NCI-H1930 (cell line): ENCODE measurements at places on chromosomes 1 and 21.
A peak's percentile ranks its signal among the peaks of the same experiment; 100 is the strongest.

GRCh38 chr1:117067533-117068370 lies 7.6 kb downstream of the TTF2 start:
- DNase-seq, result no peak

DNA sequence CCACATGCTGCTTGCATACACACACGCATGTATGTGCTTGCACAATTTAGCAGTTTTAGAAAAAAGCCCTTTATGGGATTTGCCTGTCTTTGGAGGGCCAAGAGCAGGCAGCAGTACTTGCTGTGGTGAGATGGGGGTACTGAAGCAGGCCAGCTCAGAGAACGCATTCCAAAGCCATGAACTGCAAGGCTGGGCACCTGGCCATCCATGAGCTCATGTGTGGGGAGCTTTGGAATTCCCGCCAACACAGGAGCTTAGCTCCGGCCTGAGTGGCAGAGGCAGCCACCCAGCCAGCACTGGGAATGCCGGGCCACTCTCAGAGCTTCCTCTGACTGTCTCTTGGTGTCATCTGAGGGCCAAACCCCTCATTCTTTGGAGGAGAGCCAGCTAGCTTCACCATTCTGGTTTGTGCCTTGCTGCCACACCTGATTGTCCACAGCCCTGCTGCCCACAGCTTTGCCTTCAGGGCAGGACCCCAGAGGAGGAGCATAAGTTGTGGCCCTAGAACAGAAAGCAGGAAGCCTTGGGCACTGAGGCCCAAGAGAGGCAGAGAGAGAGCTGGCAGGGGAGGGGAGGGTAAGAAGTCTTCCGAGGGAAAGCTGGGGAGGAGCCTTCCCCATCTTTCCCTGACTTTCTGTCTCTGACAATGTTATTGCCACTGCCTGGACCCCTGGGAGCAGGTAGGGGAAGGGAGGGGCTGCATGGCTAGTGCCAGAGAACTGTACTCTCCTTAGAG lies 92.1 kb upstream of the POU3F1 start:
- DNase-seq, result no peak

- no peak for DNase-seq
Measured at GRCh38 chr1:230794431-230794830, 47.2 kb downstream of the CAPN9 start.

DNA sequence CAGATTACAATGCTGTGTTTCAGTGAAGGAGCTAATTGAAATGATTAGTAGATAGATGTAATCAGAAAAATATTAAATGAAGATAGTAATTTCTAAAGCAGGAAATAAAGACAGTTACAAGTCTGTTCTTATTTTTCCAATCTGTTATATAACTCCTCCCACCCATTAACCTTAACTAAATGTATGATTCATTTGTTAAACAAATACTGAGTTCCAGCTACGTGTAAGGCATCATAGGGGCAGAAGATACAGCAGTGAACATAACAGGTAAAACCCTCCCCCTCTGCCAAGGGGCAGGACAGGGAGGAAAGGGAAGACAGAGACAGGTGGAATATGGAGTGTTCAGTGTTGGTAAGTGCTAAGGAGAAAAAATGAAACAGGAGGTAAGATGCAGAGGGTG lies at the start of gene FAM177B:
FAM177B (plus strand) TSS at position 231 of the 400 bp plus-strand sequence. CDS start 9,344 bp downstream, outside the sequence.
- no peak for DNase-seq

GRCh38 chr1:231828182-231828920 lies 201.8 kb downstream of the DISC1 start:
- no peak for DNase-seq

DNA sequence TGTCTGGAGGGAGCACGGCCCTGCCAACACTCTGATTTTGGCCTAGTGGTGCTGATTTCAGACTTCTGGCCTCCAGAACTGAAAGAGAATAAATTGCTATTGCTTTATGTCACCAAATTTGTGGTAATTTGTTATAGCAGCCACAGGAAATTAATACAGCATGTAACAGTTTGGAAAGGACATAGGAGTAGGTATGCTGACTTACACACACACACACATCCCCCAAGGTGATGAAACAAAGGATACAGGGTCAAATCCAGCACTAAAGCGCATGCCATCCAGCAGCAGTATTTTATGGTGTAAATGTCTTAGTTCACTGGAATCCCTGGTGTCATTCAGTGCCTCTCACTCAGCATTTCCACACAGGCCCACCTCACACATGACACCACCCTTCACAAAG lies 72.2 kb upstream of the MAN1A2 start:
- DNase-seq, result no peak

DNA sequence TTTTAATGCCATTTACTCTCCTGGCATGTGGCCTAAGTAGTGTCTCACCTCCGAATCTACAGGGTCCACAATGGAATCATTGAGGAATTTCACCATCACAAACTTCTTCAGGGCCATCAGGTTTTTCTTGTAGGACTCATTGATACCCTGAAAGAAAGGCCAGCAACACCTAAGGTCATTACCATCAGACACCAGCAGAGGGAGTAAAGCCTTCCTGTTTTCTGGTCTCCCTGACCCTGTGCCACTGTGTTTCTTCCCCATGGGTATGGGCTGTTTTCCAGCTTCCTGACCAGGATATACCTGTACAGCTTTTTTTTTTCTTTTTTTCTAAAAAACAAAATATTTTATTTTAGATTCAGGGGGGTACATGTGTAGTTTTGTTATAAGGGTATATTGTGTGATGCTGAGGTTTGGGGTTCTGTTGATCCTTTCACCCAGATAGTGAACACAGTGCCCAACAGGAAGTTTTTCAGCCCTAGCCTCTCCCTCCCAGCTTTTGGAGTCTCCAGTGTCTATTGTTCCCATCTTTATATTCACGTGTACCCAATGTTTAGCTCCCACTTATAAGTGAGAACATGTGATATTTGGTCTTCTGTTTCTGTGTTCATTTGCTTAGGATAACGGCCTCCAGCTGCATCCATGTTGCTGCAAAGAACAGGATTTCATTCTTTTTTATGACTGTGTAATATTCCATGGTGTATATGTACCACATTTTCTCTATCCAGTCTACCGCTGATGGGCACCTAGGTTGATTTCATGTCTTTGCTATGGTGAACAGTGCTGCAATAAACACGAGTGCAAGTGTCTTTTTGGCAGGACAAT lies 18.3 kb downstream of the PPT1 start:
- DNase-seq, result peak; percentile 27

- no peak for DNase-seq
Measured at GRCh38 chr1:159919236-159919865, 6.0 kb downstream of the TAGLN2 start.

DNA sequence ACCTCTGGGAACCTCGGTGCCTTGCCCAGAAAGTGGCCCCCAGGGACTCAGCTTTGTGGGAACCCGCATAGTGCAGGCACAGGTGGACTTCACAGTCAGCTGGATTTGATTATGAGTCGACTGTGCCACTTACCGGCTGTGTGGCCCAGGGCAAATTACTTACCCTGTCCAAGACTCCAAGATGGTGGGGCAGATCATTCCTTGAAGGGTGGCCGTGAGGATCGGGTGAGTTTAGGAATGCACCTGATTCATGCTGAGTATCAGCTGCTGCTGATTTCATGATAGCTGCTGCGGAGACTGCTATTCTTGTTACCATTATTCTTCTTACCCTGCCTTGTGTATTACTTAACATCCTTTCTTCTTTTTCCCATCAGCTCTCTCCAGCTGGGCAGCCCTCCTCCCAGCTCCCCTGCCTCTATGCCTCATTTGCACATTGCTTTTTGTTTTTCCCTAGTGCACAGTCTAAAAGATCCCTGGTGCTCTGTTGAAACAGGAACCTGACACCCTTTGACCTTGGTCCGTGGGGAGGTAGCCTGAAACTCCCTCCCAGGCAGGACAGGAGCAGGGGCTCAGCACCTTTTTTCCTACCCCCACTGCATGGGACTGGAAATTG lies 40.5 kb upstream of the FHAD1 start:
- no peak for DNase-seq

DNA sequence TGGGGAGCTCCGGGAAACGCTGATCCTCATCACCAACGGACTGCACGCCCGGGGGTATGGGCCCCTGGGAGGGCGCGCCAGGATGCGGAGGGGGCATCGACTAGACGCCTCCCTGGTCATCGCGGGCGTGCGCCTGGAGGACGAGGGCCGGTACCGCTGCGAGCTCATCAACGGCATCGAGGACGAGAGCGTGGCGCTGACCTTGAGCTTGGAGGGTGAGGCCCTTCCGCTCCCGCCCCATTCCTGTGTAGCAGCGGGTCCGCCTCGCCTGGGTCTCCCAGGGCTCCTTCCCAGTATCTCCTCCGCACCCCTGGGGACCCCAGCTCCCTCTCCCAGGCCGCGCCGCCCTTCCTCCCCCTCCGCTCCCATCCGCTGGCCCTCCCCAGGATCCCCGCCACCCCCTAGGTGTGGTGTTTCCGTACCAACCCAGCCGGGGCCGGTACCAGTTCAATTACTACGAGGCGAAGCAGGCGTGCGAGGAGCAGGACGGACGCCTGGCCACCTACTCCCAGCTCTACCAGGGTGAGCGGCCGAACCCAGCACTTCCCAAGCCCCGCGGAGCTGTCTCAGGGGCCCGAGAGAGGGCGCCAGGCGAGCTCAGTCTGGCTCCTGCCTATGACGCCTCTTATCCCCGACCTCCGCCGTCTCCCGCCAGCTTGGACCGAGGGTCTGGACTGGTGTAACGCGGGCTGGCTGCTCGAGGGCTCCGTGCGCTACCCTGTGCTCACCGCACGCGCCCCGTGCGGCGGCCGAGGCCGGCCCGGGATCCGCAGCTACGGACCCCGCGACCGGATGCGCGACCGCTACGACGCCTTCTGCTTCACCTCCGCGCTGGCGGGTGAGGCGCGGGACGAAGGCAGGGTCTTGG lies 5.0 kb downstream of the HAPLN2 start:
- DNase-seq, result peak; percentile 86

GRCh38 chr1:183327434-183328290 lies 90.5 kb downstream of the NMNAT2 start:
- no peak for DNase-seq

DNA sequence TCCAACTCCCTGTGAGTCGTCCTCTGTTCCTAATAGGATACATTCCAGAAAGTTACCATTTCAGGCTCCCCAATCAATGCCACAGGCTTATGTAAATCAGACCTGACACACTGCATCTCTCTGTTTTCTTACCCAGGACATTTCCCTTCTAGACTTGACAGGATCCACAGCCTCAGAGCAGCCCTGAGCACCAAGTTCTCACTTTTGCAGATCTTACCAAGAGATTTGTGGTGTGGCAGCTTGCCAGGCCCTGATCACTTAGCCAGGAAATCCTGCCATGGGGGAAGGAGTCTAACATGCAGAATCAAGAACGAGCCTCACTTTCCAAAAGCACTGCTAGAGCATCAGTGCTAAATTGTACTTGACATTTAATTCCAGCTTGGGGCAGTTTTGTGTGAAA lies 202.9 kb downstream of the TBX15 start:
- no peak for DNase-seq

GRCh38 chr1:54575161-54575560 lies 27.1 kb downstream of the ACOT11 start:
- DNase-seq, result no peak
